ENCODE measurements at places on chromosomes 12 and 14.
A peak's percentile ranks its signal among the peaks of the same experiment; 100 is the strongest.

DNA sequence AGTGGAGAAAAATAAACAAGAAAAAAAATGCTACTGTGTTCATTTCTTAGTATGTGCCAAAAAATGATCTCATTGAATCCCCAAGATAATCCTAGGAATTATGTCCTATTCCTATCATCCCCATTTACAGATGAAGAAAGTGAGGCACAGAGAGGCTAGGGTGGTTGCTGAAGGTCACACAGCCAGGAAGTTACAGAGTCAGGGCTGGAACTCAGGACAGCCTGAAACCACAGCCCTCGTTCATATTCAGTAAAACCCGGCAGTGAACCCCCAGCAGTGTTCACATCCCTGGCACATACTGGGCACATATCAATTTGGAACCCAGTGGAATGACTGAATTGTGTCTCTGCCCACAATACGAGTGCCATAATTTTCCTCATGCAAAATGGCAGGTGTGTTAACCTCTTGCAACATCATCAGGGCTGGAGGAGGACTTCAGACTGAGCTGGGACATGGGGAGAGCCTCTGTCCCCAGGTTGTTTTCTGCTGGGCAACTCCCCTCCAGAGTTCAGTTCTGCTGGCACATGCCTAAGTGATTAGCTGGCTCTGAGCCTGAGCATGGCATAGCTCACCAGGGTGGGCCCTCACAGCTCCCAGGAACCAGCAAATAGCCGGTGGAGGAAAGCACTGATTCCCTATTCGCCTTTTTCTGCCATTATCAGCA is 2.0 kb upstream of the PPP1CC start:
- no peaks in the 10 kb centered on the region for H3K27me3 ChIP-seq
- DNase-seq: no peak
- no peaks in the 10 kb centered on the region for H3K36me3 ChIP-seq
- H3K4me1 ChIP-seq: no peaks in the 10 kb centered on the region
- peak overlapping the region; percentile 98 for H3K27ac ChIP-seq

- no peak for DNase-seq
- H3K4me3 ChIP-seq: no peak overlapping the region
- no peak overlapping the region for H3K27ac ChIP-seq
- H3K36me3 ChIP-seq: no peaks in the 10 kb centered on the region
These were observed 314.8 kb upstream of the TBX3 start for GRCh38 chr12:114998750-114999128.

- H3K4me3 ChIP-seq: no peak overlapping the region
- no peak for DNase-seq
- H3K27ac ChIP-seq: no peak overlapping the region
- H3K4me1 ChIP-seq: no peaks in the 10 kb centered on the region
- H3K27me3 ChIP-seq: no peaks in the 10 kb centered on the region
- no peaks in the 10 kb centered on the region for H3K36me3 ChIP-seq
These were observed 22.3 kb upstream of the RNF212B start for GRCh38 chr14:23215421-23215820.

GRCh38 chr12:49763006-49763591 is 21.7 kb downstream of the TMBIM6 start:
- no peak for DNase-seq
- peak overlapping the region; percentile 33 for H3K27ac ChIP-seq
- H3K4me3 ChIP-seq: no peak overlapping the region
- no peaks in the 10 kb centered on the region for H3K27me3 ChIP-seq

- H3K27ac ChIP-seq: no peak overlapping the region
- no peak overlapping the region for H3K4me3 ChIP-seq
- H3K4me1 ChIP-seq: no peaks in the 10 kb centered on the region
- H3K36me3 ChIP-seq: no peaks in the 10 kb centered on the region
- no peak for DNase-seq
These were observed 90.8 kb downstream of the EML1 start for GRCh38 chr14:99883866-99884650.

- no peak overlapping the region for H3K27ac ChIP-seq
- H3K4me1 ChIP-seq: no peaks in the 10 kb centered on the region
- H3K4me3 ChIP-seq: no peak overlapping the region
- no peaks in the 10 kb centered on the region for H3K27me3 ChIP-seq
- DNase-seq: no peak
These were observed 74.2 kb downstream of the RBM19 start for GRCh38 chr12:113891739-113892520.

All from esophagus squamous epithelium (tissue), 5 donors.